ENCODE measurements at places on chromosomes 7 and 10.

DNA sequence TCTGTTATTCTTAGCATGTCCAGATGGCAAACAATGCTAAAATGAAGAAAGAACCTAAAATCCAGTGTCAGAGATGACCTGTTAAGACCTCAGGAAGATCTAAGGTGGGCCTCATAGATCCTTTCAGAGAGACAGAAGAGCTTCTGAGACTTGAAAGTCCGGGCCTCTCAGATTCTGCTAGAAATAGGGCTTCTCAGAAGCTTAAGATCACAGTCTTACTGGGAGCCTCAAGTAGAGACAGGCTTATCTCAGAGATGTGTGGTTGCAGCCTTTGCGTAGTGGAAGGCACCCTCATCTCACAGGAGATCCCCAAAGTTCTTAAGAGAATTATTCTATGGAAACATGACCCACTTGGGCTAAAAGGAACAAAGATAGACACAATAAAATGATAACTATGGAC, 642.8 kb downstream of the TNS3 start:
- no peak for DNase-seq

DNA sequence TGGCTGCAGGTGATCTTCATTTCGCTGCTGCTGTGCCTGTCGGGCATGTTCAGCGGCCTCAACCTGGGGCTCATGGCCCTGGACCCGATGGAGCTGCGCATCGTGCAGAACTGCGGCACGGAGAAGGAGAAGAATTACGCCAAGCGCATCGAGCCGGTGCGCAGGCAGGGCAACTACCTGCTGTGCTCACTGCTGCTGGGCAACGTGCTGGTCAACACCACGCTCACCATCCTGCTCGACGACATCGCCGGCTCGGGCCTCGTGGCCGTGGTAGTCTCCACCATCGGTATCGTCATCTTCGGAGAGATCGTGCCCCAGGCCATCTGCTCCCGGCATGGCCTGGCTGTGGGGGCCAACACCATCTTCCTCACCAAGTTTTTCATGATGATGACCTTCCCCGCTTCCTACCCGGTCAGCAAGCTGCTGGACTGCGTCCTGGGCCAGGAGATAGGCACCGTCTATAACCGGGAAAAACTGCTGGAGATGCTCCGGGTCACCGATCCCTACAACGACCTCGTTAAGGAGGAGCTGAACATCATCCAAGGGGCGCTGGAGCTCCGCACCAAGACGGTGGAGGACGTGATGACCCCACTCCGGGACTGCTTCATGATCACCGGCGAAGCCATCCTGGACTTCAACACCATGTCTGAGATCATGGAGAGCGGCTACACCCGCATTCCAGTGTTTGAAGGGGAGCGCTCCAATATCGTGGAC, 1.3 kb downstream of the CNNM2 start:
- no peak for DNase-seq

GRCh38 chr7:84336303-84336702, 141.7 kb upstream of the SEMA3A start:
- DNase-seq = no peak

GRCh38 chr10:48835781-48836180, 103.9 kb downstream of the LRRC18 start:
- no peak for DNase-seq

- DNase-seq = no peak
Measured at GRCh38 chr10:7400068-7400715, 10.6 kb downstream of the SFMBT2 start.

DNA sequence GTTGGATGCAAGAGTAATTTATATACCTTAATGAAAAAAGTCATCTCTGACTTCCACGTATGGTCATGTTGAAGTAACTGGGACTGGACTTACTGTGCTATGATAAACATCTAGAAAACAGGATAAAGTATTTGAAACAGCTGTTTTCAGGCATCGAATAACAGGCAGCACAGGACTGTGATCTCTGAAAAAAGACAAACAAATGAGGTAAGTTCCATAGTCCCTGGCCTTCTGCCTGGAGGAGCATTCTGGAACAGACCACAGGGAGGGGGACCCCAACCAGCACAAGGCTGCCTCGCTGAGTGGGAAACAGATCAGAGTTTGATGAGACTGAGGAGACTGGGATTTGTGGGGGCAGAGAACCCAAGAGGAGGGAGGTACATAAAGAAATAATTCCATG, 89.1 kb upstream of the HABP2 start:
- no peak for DNase-seq

- no peak for DNase-seq
Measured at GRCh38 chr10:92688927-92689662, 660 bp upstream of the HHEX start.

DNA sequence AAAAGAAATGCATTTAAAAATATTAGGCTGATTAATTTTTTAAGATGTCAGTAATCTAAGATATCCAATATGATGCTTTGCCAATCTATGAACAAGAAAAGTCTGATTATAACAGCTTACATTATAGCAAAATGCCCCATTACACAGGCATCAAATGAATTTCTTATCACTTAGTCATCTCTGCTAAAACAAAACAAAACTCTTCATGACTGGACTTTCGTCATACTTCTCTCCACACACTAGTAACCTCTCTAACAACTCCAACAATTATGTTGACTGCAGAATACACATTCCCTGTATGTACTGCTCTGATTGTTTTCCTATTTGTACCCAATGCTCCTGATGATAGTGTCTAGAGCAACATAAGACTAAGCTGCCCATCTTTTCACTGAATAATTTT, 3.8 kb upstream of the MKI67 start:
- DNase-seq = no peak

DNA sequence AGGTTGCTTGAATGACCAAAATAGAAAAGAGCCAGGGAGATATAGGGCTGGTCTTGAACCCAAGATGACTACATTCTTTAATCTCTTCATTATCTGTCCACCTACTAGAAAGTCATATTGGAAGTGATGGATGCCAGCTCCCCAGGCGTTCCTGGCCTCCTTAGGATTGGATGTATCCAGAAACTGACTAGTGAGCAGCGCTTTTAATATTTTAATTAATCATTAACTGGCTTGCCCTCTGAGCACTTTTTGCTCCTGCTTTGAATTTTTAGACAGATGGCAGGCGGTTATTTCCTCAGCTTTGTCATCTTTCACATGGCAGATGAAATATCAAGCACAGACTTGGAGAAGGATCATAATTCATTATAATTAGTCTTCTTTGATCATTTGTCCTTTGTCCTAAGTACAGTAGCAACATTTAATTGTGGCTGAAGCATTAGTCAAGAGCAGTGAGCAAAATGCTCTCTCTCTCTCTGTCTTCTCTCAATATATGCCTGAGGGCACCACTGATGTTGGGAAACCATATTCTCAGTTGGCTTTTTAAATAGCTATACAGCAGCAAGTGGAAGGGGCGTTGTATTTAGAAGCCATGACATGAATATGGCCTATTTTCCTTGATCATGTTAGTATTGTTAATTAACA, 588.0 kb downstream of the NRG3 start:
- no peak for DNase-seq

- no peak for DNase-seq
Measured at GRCh38 chr10:124524991-124525653, 63.5 kb downstream of the LHPP start.

GRCh38 chr7:90387470-90388240, 15.6 kb upstream of the CLDN12 start:
- no peak for DNase-seq

DNA sequence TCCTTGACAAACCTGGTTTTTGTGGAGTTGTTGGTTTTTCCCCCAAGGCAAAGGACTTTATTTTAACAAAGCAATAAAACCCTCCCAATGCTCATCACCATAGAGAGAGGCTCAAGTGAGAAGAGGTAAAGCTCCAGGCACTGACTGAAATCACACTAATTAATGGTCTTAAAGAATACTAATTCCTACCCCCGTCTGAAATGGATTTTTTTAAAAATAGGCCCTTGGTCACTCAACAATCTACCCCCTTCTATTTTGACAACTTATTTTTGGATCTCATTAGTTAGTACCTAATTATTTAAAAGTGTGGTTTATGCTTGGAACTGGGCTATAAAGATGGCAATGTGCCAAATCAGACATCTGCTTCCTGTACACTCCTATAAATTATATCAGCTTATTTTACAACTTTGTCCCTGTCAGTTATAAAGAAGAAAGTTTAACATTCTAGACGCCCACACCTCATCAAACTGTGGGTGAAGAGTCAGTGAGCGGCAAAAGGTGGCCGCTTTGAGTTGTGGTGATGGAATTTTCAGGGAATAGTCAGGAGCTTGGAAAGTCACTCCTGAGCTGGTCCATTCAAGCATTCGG, 10.6 kb downstream of the GLI3 start:
- DNase-seq = no peak

DNA sequence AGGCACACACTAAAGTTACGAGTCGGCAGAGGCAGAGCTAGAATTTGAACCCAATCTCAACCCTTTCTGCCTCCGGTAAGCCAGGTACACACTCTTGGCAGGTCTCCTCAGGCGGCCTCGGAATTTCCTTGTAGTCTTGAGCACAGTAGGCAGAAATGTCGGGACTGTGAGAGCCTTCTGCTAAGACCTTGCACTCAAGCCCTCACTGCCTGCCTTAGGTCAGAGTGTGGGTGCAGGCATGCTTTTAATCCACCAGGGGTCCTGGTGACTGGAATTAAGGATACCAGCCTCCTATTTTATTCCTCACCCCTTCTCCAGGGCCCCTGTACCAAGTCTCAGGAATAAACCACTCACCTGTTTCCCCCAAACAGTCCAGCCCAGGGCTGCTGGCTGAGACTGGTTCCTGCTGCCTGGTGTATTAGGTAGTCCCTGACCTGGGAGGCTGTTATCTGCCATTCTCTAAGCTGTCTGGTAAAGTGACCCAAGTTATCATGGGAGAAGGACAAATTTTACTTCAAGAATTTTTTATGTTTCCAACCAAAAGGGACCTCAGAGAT, 855 bp downstream of the ATP6V1F start:
- peak; percentile 24 for DNase-seq

DNA sequence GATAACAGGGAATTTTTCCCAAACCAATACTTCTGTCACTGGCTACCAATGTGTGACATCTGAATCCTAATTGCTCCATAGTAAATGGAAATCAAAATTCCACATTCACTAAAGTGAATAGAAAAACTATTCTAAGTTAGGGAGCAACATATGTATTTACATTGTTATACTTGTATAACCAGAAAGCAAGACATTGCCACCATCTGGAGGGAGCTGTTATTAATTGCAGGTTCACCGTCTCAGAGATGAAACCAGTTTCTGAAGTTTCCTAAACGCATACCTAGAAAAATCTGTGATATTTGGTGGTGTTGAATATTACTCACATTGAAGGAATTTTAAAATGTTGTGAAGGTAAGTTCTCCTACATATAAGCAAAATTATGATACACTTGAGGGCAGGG, 390.1 kb downstream of the NXPH1 start:
- no peak for DNase-seq

DNA sequence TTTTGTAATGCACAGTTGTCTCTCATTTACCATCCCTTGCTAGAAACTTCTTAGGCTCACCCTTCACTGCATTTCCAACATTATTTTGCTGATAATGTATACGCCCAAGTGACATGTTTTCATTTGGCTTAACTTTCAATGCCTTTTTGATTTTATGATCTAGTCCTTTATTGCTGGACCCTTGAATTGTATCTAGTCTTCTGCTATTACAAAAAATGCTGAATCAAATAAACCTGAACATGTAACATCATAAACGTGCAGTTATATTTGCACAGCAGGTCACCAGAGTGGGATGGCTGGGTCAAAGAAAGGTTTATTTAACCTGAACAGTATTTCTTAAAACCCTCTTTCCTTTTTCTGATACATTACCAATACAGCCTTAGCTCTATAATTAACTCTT, 63.0 kb downstream of the MINDY3 start:
- DNase-seq = no peak

DNA sequence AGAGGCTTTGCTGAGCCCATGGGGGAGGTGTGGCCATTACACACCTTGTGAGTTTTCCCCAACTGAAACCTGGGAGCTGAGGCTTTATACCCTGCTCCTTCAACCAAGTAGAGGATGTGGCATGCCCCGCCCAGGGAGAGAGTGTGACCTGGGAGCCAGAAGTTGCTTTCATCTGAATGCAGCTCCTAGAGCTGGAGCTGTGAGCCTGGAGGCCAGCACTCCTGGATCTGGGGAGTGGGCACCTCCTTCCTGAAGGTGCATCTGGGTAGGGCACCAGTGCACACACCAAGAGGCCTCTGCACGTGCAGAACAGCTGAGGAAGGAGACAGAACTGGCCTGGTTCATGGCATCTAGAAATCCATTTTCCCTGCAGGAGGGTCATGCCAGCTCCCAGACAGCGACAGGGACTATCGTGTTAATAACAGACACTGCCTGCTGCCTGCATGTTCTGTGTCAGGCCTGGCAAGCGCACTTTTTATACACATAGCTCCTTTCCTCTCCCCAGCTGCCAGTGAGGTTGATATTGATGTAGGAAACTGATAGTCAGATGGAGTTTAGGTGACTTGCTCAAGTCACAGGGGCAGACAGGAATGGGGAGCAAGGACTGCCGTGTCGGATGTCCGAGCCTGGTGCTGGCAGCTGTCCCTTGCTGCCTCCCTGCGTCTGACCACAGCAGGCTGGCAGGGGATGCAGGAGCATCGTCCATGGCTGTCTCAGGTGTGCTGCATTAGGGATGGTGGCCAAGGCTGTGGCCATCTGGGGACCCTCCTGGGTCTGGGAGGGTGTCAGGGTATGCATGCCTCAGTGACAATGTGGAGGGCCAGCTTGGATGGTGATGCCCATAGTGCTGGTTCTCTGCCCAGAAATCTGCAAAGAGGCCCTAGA, 189.9 kb upstream of the CXCL12 start:
- DNase-seq = no peak

DNA sequence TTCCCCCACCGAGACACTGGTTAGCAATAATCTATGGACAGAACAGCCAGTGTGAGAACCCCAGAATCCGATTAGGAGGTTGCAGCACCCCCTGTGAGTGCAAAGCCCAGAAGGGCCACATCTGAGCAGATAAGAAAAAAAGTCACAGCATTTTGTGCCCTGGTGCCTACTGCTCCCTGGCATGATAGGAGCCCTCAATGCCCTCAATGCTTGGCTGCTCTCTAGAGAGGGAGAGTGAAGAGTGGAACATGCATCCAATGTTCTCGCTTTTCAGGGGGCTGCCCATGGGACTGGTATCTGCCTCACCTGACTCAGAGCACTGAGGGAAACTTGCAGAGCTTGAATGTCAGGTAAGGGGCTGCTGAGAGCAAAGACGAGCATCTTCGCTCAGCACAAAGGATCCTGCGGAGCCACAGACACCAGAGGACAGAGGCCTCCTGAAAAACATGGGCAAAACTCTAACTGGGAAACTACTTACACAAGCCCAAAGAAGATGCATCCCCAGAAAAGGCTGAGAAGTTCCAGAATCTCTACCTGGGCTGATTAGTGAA, 98.0 kb upstream of the FAM20C start:
- no peak for DNase-seq

GRCh38 chr7:83161899-83162401, 734 bp downstream of the PCLO start:
- no peak for DNase-seq

DNA sequence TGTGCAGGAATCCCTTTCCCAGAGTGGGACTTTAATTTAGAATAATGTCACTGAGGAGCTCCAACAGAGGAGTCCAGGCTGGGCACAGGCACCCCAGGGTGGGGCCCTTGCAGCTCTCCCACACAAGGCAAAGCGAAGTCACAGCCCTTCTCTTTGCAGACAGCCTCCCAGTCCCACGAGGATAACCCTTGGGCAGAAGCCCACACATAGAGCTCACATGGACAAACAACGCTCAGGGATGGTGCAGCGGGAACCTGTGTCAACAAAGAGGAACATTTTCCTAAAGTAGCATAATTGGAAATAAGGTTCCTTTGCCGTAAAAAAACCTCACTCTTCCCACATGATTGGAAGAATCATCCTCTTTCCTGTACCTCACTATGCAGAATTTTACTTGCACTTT, 29.3 kb upstream of the GGCT start:
- no peak for DNase-seq

GRCh38 chr10:80579181-80579763, 41.6 kb downstream of the SH2D4B start:
- DNase-seq = no peak
